Left renal pelvis (tissue), 4 donors: ENCODE measurements at places on chromosomes 2 and 18. TPM values are rescaled to one million over a fixed set of nuclear protein-coding genes. Genes with fewer than 3 reads are reported as not detected.

TBC1D8 gene
- 21.2 TPM for polyA plus RNA-seq

HAAO gene
- 29.6 TPM for polyA plus RNA-seq

TANC1 gene
- 25.6 TPM for polyA plus RNA-seq

CRACDL gene
- 2.6 TPM for polyA plus RNA-seq

SPDYA gene
- 1.5 TPM for polyA plus RNA-seq

LIMS4 gene
- 1.2 TPM for polyA plus RNA-seq

LYPD6 gene
- polyA plus RNA-seq: 13.5 TPM

G6PC2 gene
- polyA plus RNA-seq: not detected

NR4A2 gene
- polyA plus RNA-seq: 0.73 TPM

FEZ2 gene
- polyA plus RNA-seq: 101 TPM

GGCX gene
- polyA plus RNA-seq: 42.2 TPM

RIT2 gene
- polyA plus RNA-seq: 0.14 TPM

UPP2 gene
- 6.7 TPM for polyA plus RNA-seq

CCBE1 gene
- 38.5 TPM for polyA plus RNA-seq

ICA1L gene
- 28.9 TPM for polyA plus RNA-seq

ABCB11 gene
- not detected for polyA plus RNA-seq

DDX18 gene
- 72.9 TPM for polyA plus RNA-seq

DNAH6 gene
- 2.2 TPM for polyA plus RNA-seq

ARHGAP28 gene
- polyA plus RNA-seq: 80.9 TPM

PROKR1 gene
- 0.62 TPM for polyA plus RNA-seq

TRIM43 gene
- polyA plus RNA-seq: 0.32 TPM

MC4R gene
- 0.12 TPM for polyA plus RNA-seq

KCNS3 gene
- polyA plus RNA-seq: 9.8 TPM

GKN1 gene
- not detected for polyA plus RNA-seq

SOX11 gene
- 20.1 TPM for polyA plus RNA-seq

ANKRD30BL gene
- 0.98 TPM for polyA plus RNA-seq

OBSL1 gene
- 149 TPM for polyA plus RNA-seq

CD207 gene
- polyA plus RNA-seq: 0.10 TPM

UGT1A3 gene
- polyA plus RNA-seq: not detected

GPAT2 gene
- 2.6 TPM for polyA plus RNA-seq

NT5DC4 gene
- 0.49 TPM for polyA plus RNA-seq

ACOXL gene
- 0.67 TPM for polyA plus RNA-seq

CFAP221 gene
- polyA plus RNA-seq: 26.3 TPM

KCNE4 gene
- 14.0 TPM for polyA plus RNA-seq

SLC40A1 gene
- polyA plus RNA-seq: 124 TPM

SMCHD1 gene
- 62.8 TPM for polyA plus RNA-seq

ATG4B gene
- polyA plus RNA-seq: 68.4 TPM

ACVR2A gene
- 27.1 TPM for polyA plus RNA-seq

ALPP gene
- polyA plus RNA-seq: not detected

FAM168B gene
- polyA plus RNA-seq: 110 TPM

COBLL1 gene
- polyA plus RNA-seq: 134 TPM

RMC1 gene
- polyA plus RNA-seq: 27.9 TPM

NT5C1B gene
- polyA plus RNA-seq: 1.1 TPM

FN1 gene
- polyA plus RNA-seq: 530 TPM

SH3YL1 gene
- polyA plus RNA-seq: 124 TPM

TCF23 gene
- 0.78 TPM for polyA plus RNA-seq

BCL2 gene
- 25.6 TPM for polyA plus RNA-seq

MFF gene
- 151 TPM for polyA plus RNA-seq

SLC11A1 gene
- 1.4 TPM for polyA plus RNA-seq

CHRNG gene
- polyA plus RNA-seq: 0.73 TPM

SRD5A2 gene
- polyA plus RNA-seq: 0.04 TPM

C2orf72 gene
- polyA plus RNA-seq: 3.1 TPM

TPGS2 gene
- 107 TPM for polyA plus RNA-seq

ERLEC1 gene
- polyA plus RNA-seq: 88.1 TPM

ANKRD53 gene
- polyA plus RNA-seq: 1.0 TPM

CCDC93 gene
- polyA plus RNA-seq: 37.1 TPM

OXER1 gene
- polyA plus RNA-seq: 11.8 TPM
